ENCODE measurements at places on chromosomes 16 and 17. TPM values are rescaled to one million over a fixed set of nuclear protein-coding genes. Genes with fewer than 3 reads are reported as not detected.

GRCh38 chr17:66255112-66255511 lies 25.9 kb upstream of the APOH start:
- DNase-seq: no peak

DNA sequence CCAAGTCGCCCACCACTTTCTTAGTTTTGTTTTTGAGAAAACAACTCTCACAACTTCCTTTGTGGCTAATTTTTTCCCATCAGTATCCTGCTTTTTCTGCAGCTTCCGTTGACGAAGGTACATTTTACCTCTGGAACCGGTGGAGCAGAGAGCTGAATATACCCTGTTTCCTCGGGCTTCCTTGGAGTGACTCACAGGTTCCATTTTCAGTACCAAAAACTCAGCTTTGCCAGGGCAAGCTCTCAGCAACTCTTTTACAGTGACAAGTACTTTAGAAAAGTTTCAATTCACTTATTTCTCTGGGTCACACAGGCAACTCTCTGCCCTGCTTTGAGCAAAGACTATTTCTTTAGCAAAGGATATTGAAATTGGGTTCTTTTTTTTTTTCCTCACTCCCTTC lies 318.9 kb downstream of the SNX29 start:
- DNase-seq: no peak

DNA sequence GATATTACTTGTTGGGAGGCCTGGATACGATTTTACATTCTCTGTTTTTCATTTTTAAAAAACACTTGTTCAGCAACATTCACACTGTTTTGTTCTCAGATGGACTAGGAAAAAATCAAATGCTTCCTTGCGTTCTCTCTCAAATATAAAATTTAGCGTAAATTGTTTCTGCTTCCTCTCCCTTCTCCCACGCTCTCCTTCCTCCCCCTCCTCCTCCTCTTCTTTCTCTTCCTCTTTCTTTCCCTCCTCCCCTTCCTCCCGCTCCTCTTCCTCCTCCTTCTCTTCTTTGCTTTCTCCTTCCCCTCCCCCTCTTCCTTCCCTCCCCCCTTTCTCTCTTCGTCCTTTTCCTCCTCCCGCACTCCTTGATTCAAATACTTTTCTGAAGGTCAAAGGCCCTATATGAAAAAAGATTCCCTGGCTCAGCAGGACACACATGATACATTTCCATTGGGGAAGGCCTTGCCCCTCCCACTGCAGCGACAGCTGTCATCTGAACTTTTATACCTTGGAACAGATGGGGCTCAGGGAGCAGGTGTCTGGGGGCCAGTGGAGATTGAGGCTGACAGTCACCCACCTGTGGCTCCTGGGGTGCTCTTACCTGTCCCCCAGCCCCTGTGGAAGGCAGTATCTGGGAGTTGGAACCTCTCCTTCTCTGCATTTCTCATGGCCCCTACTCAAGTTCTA lies 99.4 kb upstream of the SDK2 start:
- DNase-seq: no peak

- DNase-seq: no peak
Observed at GRCh38 chr17:44867841-44868240, 20.2 kb downstream of the HIGD1B start.

- DNase-seq: no peak
Observed at GRCh38 chr16:81987706-81988105, 23.6 kb downstream of the SDR42E1 start.

- DNase-seq: no peak
Observed at GRCh38 chr17:1474402-1475189, 17.9 kb downstream of the MYO1C start.

DNA sequence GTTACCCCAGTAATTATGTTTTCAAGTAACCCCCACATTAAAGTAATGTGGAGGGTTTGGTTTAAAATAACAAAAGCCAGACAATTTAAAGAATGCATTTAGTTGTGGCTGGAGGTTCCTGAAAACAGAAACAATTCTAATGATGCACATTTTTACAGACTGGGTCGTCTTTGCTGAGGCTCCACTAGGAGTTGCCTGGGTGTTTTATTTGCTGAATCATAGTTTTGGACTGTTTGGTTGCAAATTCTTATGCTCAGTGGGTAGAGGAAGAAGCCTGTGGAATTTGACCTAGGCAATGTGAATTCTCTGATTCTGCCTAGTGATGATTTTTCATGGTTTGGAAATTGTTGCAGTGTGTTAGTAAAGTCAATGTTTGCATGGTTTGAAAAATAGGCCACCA lies 16.3 kb downstream of the SHISA9 start:
- DNase-seq: no peak

GRCh38 chr16:26344240-26344776 lies 652.5 kb downstream of the HS3ST4 start:
- no peak for DNase-seq

GRCh38 chr17:66789093-66789492 lies 45.8 kb upstream of the CACNG5 start:
- DNase-seq: peak; percentile 49

GRCh38 chr17:6927290-6928126 lies 68.3 kb upstream of the ALOX12 start:
- DNase-seq: no peak

GRCh38 chr17:38716368-38717005 lies 11.4 kb downstream of the MLLT6 start:
- DNase-seq: no peak

- no peak for DNase-seq
Observed at GRCh38 chr17:58703137-58703915, 10.9 kb downstream of the RAD51C start.

GRCh38 chr17:71113347-71113746 lies 944.0 kb downstream of the KCNJ2 start:
- no peak for DNase-seq

DNA sequence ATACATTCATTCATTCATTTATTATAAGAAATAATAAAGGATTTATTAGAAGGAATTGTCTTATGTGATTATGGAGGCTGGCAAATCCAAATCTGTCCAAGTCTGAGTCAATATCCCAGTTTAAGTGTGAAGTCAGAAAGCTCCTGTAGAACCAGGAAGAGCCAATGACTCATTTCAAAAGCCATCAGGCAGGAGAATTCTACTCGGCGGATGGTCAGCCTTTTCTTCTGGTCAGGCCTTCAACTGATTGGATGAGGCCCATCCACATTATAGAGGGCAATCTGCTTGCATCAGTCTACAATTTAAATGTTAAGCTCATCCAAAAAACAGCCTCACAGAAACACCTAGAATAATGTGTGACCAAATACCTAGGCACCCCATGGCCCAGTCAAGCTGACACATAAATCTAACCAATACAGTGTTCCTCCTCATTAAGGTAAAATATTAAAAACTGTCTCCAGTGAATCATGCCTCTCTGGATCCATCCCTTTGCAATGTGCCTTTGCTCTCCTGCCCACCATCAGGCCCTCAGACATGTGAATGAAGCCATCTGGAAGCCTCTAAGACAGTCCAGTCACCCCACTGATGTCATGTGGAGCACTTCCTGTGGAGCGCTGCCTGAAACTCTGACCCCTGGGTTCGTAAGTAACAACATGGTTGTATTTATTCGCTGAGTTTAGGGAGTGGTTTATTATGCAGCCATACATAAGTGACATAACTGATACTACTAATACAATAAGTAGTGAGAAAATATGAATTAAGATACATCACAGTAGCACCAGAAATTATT lies 69.2 kb upstream of the WSB1 start:
- no peak for DNase-seq

GRCh38 chr16:31860508-31860907 lies 13.1 kb upstream of the ZNF267 start:
- no peak for DNase-seq

- DNase-seq: no peak
Observed at GRCh38 chr17:32566303-32566702, 79.5 kb downstream of the CDK5R1 start.

DNA sequence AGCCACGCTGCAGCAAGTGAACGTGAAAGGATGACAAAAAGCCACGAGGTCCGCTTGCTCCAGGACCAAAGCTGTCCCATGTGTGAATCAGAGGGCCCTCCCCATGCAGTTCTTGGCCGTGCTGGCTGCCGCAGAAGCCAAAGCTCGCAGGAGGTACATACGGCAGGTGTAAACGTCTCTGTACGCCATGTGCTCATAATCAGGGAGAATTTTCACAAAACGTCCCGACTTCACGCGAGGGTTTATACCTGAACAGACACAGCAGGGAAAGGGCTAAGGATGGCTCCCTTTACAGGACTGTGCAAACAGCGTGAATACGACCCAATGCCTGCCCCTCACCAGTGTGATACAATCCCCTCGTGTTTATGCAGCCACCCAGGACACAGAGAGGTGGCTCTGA lies 25.3 kb downstream of the FBXO31 start:
- no peak for DNase-seq

DNA sequence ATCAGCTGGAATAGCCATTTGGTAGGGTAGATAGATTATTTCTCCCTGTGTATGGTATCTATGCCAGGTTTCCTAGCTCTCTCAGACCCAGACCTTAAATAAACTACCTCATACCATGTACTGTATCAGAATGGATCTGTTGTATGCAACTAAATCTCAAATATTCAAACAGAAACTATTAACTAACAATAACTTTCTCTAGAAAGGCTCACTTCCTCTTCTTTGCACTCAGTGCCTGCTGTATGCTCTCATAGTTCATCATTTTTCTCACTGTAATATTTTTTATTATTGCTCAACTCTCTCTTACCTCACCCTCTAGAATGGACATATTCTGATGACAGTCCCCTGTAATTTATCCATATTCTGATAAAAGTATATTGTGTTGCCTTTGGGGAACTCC lies 182.4 kb downstream of the TOX3 start:
- no peak for DNase-seq

DNA sequence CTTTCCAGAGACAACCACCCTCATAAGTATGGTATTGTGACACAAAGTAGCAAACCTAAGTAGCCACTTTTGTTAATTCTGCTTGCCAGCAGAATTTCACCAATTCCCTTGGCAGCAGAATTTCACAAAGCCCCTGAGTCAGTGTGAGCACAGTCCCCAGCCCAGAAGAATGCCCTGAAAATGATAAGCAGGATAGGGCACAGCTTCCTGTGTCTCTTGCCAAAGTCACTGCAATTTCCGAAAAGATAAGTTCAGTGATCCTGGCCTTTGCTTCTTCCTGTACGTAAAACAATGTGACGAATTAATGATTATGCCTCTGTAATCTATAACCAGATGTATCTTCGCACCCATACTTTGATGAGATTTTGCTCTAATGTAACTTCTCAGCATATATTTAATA lies 16.0 kb upstream of the WIPF2 start:
- DNase-seq: no peak

- no peak for DNase-seq
Observed at GRCh38 chr16:69893106-69893505, 58.0 kb upstream of the CLEC18A start.

DNA sequence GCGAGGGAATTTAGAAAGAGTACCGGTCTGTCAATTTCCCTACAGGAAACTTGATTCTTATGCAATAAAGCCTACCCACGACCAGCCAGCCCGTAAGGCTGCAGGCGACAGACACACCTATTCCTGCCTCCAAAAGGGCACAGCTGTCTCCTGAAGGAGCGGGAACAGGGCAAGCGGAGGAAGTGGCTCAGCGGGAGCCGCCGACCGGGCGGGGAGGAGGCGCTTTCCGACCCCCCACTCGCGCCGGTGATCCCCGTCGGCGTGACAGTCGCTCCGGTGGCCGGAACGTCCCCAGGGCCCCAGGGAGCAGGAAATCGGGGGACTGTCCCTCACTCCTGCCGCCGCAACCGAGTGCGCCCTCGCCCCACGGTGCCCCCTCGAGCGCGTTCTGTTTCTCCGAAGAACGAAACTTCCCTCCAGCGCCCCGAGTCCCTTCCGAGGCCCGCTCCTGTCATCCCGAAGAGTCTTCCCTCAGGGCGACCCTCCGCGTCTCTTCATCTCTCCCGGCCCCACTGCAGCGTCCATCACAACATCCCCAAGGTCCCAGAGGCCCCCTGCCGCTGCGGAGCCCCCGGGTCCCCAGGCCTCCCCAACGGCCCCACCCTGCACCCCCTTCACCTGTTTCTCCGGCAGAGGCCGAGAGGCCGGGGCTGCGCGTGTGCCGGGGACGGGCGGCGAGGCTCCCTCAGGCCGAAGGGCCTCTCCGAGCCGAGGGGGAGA lies 421 bp downstream of the STAT3 start:
- DNase-seq: no peak

GRCh38 chr16:81697616-81698309 lies 81.3 kb upstream of the PLCG2 start:
- peak; percentile 82 for DNase-seq

DNA sequence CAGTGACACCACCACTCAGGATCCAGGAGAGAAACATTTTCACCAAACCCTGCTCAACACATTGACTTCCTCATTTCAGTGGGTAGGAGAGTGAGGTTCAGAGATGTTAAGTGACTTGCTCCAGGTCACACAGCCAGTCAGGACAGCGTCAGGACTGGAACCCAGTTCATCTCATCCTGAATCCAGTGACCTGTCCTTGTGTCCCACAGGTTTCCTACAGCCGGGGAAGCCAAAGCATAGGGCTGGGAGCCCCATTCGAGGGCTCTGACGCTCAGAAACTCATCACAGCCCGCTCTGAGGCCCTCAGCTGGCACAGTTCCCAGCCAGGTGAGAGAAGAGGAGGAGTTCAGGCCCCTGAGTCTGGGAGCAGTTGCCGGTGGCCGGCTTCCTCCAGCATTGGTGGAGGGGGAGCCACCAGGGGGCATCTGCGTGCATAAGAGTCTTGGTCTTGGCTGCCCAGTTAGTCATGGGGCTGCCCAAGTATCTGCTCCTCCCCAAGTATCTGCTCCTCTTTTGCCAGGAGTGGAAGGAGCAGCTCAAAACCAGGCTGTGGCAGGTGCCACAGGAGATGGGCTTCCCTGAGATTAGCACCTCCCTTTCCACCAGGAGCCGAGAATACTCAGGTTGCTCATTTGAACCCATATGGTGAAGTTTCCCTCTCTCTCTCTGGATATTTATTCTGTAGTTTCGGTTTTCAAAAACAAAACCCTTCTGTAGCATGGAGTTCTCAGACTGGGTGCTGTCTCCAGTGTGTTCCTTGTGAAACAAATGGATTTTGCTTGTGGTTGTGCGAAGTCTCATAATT lies 56.0 kb downstream of the TNFRSF13B start:
- DNase-seq: peak; percentile 57

- DNase-seq: no peak
Observed at GRCh38 chr17:56141046-56141839, 12.0 kb upstream of the ANKFN1 start.

- no peak for DNase-seq
Observed at GRCh38 chr17:78163881-78164747, 4.3 kb upstream of the SYNGR2 start.

- DNase-seq: no peak
Observed at GRCh38 chr16:29114574-29114973, 129.7 kb downstream of the LAT start.

GRCh38 chr16:73122604-73123391 lies 74.9 kb upstream of the ZFHX3 start:
- peak; percentile 60 for DNase-seq

GRCh38 chr17:13537871-13538643 lies 63.7 kb downstream of the HS3ST3A1 start:
- DNase-seq: peak; percentile 54

- DNase-seq: no peak
Observed at GRCh38 chr16:87979352-87979751, 28.1 kb downstream of the BANP start.

The KRT222 gene
- total RNA-seq: 0.55 TPM

The RPS15A gene
- 1,015 TPM for total RNA-seq

The CD300LG gene
- total RNA-seq: 1.6 TPM

The OTOP2 gene
- total RNA-seq: not detected

The DRC7 gene
- 0.52 TPM for total RNA-seq

The HOXB3 gene
- 10.4 TPM for total RNA-seq

The ERN1 gene
- total RNA-seq: 39.0 TPM

The GP1BA gene
- 0.31 TPM for total RNA-seq

The TBC1D26 gene
- total RNA-seq: not detected

The PMFBP1 gene
- total RNA-seq: 0.47 TPM

The PPP1R27 gene
- total RNA-seq: not detected

The WFIKKN2 gene
- not detected for total RNA-seq

The KCNJ18 gene
- not detected for total RNA-seq

The PRSS22 gene
- 16.7 TPM for total RNA-seq

The SMTNL2 gene
- total RNA-seq: 5.7 TPM

The TBX2 gene
- 104 TPM for total RNA-seq

Measured in left lung (tissue), 14 donors.